ENCODE measurements at places on chromosomes 4 and X.

DNA sequence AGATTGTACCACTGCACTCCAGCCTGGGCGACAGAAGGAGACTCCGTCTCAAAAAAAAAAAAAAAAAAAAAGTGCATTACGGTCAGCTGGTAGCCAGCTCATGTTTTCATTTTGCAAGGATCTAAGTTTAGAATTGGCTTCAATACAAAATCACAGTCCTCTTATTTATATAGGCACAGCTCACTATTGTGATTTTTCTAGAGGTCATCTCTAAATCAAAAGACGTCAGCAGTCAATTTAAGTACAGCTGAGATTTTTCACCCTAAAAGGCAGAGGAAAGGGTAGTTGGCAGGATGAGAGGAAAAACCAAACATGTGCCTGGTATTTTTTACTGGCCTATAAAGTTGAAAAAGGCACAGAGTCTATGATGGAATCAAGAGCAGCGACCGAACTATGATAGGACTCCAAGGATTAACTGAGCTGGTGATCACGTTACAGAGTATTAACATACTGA lies 30.8 kb downstream of the ASB5 start:
- DNase-seq = no peak

DNA sequence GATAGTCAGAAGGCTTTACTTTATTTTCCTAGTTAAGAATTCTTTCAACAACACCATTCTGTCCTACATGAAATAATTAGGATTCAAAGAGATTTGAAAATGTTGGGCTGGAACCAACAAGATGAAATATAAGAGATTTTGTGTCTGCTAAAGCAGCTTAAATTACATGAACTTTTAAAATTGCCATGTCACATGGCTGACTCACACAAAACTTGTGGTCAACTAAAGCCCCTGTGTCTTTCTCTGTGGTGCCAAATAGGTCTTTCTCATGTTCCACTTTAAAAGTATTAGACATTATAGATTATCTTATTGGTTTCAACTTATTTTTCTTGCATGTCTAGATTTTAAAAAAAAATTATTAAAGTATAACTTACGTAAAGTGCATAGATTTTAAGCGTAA lies 60.8 kb upstream of the FHL1 start:
- no peak for DNase-seq

GRCh38 chr4:3858046-3858730 lies 92.0 kb downstream of the ADRA2C start:
- DNase-seq = no peak

DNA sequence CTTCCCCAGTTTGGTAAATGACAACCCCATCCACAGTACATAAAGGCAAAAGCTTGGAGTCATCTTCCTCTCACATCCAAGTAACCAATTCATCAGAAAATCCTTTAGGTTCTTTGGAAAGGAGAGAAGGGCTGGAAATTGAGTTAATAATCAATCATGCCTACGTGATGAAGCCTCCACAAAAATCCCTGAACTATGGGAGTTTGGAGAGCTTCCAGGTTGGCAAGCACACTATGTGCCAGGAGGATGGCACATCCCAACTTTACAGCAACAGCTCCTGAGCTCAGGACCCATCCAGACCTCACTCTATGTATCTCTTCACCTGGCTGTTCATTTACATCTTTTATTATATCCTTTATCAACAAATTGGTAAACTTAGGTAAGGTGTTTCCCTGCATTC lies 98.9 kb downstream of the IQCM start:
- no peak for DNase-seq
